Esophagus squamous epithelium (tissue), 5 donors: ENCODE measurements at places on chromosomes 5 and 9.

- DNase-seq, result no peak
Measured at GRCh38 chr5:97118261-97119006, 24.0 kb downstream of the LIX1 start.

GRCh38 chr5:120628156-120628555 lies 164.1 kb downstream of the PRR16 start:
- no peak for DNase-seq

DNA sequence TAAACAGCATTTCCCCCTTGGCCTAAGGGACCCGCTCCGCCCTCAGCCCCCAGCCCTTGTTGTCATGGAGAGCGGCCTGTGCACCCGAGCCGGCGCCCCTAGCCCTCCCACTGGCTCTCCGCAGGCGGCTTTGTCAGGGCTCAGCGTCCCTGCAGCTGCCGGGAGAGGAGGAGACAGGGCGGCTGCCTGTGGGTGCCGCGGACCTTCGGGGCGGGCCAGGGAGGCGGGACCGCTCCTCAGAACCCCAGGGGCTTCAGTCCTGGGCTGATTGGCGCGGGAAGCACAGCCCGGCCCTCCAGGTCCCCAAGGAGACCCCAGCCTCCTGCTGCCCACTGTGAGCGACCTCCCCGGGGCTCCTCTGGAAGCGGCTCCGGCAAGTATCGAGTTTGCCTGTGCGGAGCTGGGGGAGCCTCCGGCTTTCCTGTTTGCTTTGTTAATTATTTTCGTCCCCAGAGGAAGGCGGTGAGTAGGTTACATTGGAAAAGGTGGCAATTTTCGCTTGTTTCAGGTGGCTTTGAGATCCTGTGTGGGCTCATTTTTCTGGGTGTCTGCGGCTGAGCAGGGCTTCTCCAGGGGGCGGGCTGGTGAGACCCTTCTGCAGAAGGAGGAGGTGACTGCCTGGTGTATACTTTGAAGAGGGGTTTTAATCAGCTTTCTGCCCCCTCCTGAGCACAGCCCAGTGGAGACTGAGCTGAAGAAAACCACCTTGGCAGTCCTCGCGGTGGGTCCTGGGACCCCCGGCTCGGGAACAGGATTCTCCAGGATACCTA lies at the start of gene FGD3:
Gene FGD3, plus strand, starts transcription at position 256 of the 770 bp plus-strand sequence. CDS start 28,734 bp downstream, outside the sequence.
- DNase-seq, result no peak

DNA sequence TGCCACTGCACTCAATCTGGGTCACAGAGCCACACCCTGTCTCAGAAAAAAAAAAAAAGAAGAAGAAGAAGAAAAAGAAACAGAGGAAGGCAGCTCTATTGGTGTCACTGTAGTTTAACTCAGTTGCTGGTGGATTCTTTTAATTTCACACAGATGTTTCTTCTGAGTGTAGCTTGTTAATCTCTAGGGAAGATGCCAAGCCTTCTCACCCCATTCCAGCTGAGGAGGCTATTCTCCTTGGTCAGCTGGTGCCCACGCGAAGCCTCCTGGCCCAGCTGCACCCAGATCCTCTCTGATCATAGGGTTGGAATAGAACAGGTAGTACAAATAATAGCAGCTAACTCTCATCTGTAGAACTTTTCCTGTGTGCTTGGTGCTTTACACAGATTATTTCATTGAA lies 113.8 kb upstream of the SPRY4 start:
- DNase-seq, result no peak

DNA sequence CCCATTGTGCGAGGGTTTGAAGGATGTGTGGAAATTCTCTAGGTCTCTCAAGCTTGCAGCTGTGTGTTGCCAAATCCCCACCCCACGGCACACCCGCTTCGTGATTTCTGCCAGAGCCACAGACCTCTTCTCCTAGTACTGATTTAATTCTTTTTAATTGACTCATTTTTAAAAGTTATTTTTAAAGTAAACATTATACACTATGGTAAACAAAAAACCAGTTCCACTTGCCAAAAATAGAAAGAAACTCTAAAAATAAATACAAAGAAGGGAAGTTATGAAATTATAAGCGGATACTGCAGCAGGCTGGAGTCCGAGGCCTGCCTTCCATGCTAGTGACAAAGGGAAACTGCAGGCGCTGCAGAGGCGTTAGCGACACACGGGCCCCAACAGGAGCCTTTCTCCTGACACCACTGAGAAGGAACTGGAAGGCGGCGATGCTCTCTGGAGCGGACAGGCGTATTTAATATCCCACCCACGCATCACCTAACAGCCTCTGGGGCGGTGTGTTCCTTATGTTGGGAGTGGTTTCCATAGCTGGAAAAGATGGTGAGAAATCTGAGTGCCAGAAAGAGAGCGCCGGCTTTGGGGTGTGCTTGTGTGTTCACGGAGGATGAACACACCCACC lies 122.5 kb downstream of the COL23A1 start:
- DNase-seq, result no peak

DNA sequence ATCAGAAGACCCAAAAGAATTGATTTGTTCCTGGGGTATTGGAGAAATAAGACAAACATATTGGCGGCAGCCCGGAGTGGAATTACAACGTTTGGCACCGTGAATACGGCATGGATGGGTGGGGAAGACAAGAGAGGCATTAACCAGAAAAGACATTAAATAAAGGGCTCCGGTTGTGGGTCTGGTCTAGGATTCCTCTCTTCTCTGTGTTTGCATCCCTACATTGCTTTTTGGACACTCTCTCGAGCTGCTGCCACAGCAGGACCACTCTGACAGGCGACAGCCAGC lies 138.7 kb upstream of the PALM2AKAP2 start:
- DNase-seq, result no peak

DNA sequence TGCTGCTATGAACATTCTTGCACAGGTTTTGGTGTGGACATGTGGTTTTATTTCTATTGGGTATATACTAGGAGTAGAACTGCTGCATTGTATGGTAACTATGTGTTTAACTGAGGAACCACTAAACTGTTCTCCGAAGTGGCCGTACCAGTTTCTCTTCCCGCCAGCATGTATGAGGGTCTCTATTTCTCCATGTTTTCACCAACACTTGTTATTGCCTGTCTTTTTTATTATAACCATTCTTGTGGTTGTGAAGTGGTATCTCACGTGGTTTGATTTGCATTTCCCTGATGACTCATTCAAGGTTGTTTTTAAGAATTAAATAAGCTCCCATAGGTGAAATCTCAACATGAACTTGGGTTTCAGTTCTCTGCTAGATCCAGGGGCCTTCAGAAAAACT lies 19.4 kb downstream of the PDE8B start:
- no peak for DNase-seq

- DNase-seq, result no peak
Measured at GRCh38 chr5:54117957-54118356, 192.4 kb downstream of the ARL15 start.

DNA sequence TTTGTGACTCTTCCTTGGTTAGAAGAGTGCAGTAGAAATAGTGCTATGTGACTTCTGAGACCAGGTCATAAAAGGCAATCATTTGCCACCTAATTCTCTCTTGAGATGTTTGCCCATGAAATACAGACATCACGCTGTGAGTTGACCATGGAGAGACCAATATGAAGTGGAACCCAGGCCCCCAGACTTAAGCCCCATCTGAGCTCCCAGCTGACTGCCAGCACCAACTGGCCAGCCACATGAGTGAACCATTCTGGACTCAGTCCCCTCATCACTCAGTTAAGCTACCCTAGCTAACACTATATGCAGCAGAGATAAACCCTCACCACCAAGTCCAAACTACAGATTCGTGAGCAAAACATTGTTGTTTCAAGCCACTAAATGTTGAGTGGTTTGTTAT lies 60.7 kb upstream of the NIPBL start:
- DNase-seq, result no peak

- no peak for DNase-seq
Measured at GRCh38 chr5:141560151-141560550, 58.6 kb downstream of the DIAPH1 start.

DNA sequence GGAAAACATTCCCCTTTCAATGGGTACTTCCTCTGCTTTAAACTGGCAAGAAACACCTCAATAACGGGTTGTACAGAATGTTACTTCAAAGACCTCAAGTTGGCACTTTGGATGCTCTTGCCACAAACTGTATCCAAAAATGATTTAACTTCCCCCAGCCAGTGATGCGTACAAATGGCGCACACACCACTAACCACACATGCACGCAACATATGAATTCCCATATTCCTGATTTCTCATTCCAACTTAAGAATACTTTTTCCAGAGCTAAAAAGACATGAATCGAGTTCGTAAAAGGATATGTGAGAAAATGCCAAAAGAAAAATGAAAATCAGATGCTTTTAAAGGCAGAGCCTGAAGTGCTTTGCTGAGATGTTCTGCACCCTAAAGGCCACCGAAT lies 388.0 kb upstream of the PIK3R1 start:
- DNase-seq, result no peak

- peak; percentile 63 for DNase-seq
Measured at GRCh38 chr9:128552153-128552743, at the start of gene SPTAN1. TSS of gene SPTAN1 (plus strand) at chr9:128552587. CDS start at chr9:128566741, 14,154 bp downstream.

- no peak for DNase-seq
Measured at GRCh38 chr5:110477911-110478310, 248.6 kb downstream of the TMEM232 start.

DNA sequence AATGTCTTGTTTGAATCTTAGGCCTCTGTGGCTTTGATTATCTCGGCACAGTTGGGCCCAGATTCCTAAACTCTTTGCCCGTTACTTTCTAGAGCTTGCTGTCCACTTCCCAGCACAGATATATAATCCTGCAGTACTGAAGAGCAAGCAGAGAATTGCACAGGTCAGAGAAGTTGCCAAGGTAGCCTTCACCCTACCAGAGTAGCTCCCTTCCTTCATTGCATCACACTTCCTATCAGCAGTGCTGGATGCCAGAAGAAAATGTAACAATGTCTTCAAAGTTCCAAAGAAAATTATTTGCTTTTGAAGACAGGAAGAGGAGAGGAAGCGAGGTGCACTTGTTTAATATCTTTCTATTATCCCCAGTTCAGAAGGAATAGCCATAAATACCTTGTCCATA lies 38.1 kb upstream of the SPATA31D4 start:
- DNase-seq, result no peak

- DNase-seq, result no peak
Measured at GRCh38 chr5:34599471-34600117, 56.5 kb upstream of the RAI14 start.

- DNase-seq, result no peak
Measured at GRCh38 chr5:124453221-124454051, 293.0 kb downstream of the ZNF608 start.

GRCh38 chr9:69452110-69452782 lies 127.2 kb downstream of the ENTREP1 start:
- no peak for DNase-seq

- no peak for DNase-seq
Measured at GRCh38 chr9:33438926-33439680, 8.3 kb downstream of the AQP3 start.

DNA sequence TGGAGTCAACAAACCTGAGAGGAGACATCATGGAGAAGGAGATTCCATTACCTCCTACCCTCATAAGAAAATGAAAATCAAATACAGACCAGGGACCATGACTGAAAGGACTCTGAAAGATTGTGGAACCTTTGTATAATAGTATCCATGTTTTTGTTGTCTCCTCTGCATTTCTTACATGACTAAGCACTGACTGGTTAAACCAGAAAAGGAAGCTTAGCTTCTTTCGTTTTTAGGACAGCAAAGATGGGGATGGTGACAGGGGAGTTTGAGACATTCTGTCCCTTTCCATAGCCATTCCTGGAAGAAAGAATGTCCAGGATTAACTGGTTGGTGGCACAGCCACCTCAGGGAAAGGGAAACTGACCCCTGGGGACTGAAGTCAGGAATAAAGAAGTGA lies 22.2 kb downstream of the ITGA1 start:
- no peak for DNase-seq

DNA sequence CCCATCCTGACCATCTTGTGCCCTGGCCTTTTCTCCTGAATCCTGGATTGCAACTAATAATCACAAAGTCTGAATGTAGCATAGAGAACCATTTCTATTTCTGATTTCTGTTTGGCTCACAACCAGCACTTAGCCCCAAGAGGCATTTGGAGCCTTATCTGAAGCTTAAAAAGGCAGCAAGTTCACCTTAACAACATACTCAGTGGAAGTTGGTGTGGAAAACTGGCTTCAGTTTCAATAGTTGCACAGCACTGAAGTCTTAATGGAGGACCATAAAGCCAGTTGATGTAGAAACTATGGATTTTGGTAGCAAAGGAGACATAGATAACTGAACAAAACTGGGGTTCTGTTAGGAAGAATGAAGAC lies 574.1 kb downstream of the PSAT1 start:
- no peak for DNase-seq

DNA sequence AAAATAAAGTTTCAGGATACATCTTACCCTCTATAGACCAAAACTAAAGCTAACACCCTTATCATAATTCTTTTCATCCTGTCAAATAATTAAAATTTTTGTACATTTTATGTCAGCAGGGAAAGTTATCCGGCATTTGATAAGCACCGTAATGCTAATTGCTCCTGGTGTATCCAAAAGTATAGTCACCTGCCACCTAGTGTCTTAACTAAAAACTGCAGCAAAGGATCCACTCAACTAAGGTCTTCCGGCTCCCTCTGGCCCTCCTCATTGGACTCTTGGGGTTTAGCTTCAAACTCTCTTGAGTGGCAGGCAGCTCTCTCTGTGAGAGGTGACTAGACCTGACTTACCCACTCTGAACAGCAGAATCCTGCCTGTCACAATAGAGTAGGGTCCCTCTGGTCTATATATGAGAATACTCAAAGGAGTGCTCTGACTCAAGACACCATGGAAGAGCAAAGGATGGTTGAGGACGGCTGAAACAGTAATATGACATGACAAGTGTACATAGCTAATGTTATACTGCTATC lies 60.4 kb upstream of the CAST start:
- DNase-seq, result no peak

- DNase-seq, result no peak
Measured at GRCh38 chr5:76473661-76474060, 70.6 kb downstream of the IQGAP2 start.

- no peak for DNase-seq
Measured at GRCh38 chr9:112869041-112869529, 21.6 kb downstream of the SLC46A2 start.

DNA sequence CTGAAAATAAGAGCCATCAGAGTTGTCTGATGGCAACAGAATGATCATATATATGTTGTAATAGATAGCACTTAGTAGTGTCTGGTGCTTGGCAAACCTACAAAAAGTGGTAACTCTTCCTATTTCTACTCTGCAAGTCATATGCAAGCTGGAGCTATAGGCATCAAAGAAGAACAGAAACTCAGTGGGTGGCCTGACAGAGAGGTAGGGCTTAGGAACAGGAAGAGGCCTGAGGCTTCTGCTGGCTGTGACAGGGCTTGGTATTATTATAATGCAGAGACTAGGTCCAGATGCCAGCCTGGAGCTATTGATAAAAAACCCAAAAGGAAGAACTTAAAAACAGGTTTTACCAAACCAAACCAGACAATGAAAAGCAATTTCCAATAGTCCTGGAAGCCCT lies 4.4 kb upstream of the DIAPH1 start:
- DNase-seq, result no peak

DNA sequence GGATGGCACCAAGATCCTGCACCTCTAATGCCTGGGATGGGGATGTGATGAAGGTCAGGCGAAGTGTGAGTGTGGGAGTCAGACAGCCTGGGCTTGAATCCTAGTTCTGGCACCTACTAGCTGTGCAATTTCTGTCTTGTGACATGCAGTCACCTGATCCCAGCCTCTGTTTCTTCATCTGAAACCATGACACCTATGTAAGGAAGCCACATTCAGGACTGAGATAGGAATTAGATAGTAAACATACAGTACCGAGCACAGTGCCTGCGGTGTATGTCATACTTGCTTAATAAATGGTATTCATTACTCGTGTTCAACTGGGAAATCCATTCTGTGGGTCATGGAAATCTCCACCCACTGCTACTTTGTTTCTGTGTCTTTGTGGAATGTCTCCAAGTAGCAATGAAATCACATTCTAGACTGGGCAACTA lies 140.6 kb upstream of the STC2 start:
- DNase-seq, result no peak
